Osteoblast (primary cell): ENCODE measurements at places on chromosomes 4 and X. TPM values are rescaled to one million over a fixed set of nuclear protein-coding genes. Genes with fewer than 3 reads are reported as not detected.

DNA sequence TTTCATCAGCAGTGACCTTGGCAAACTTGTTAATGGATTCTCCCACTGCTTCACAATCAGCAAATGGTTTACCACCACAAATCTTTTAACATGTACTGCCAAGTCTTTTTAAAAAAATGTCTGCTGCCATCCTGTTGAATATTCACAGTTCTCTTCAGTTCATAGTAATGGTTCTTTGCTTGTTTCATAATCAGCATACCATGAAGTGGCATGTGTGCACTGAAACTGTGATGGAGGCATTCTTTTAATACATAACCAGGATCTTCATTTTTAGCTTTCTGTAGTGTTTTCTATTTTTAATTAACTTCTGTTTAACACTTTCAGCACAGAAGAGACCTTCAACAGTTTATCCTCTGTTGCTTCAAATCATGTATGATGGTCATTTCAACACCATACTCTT lies 230.1 kb upstream of the ARSJ start:
- H3K27ac ChIP-seq: no peak overlapping the region
- no peak for DNase-seq
- no peaks in the 10 kb centered on the region for H3K36me3 ChIP-seq
- H3K4me3 ChIP-seq: no peak overlapping the region
- no peaks in the 10 kb centered on the region for H3K27me3 ChIP-seq
- peaks cover 9% of the 10 kb centered on the region for H3K4me1 ChIP-seq

Gene SLC34A2
- not detected in 2 replicates for total RNA-seq

- peaks cover 6% of the 10 kb centered on the region for H3K36me3 ChIP-seq
- H3K4me1 ChIP-seq: no peaks in the 10 kb centered on the region
- H3K27ac ChIP-seq: no peak overlapping the region
Observed at GRCh38 chr4:82957045-82957444, 53.6 kb downstream of the LIN54 start.

Gene LINC00632
- total RNA-seq: 9.4 and 10.1 TPM in 2 replicates

DNA sequence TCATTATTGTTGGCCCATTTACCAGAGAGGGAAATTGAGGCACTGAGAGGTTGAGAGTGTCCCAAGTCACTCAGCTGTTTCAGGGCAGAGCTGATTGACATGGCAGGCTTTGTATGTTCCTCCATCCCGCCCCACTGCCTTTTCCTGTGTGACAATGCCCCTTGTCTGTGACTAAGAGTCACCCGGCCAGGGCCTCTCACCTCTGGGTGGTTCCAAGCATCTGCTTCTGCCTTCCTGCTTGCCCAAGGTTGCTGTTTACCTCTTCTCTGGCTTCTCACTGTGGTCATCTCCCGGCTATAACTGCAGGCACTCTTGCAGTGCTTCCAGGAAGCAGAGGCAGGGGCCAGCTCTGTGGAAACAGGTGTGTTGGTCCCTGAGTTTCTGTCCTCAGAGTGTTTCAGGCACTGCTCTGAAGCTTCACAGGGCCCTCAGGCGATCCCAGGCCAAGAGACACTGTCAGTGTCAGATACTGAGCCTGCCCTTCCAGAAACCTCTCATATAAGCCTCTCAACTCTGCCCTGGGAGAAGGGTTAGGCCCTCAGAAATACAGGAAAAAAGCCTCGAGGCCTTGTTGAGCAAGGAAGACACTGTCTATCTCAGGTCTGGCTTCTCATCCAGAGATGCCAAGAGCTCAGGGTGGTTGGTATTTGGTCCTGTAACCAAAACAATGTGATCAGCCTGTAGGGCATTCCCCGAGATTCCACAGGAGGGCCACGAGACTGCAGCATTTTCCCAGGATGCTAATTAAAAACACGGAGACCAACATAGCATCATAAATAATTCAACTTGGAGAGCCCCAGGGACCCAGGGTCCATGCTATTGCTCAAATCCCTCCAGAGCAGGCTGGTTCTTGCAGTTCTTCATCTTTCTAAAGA lies 42.0 kb upstream of the PROM1 start:
- no peaks in the 10 kb centered on the region for H3K4me1 ChIP-seq
- no peak overlapping the region for H3K4me3 ChIP-seq
- H3K27ac ChIP-seq: no peak overlapping the region
- H3K36me3 ChIP-seq: no peaks in the 10 kb centered on the region
- DNase-seq: no peak

DNA sequence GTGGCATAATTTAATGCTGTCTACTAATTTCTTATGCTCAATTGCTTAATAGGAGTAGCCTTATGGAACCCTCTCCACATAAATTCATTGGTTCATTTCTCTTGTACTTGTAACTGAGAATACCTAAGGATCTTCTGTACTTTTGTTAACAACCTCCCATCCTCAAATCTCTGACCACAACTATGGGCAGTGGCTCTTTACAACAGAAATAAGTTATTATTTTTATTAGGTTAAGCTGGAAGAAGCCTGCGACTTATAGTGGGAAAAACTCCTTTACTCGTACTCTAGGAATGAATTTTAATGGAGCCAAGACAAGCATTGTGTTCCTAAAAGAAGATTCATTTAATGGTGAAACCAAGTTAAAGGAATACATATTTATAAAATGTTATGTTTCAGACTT lies 337.1 kb upstream of the CTSO start:
- no peaks in the 10 kb centered on the region for H3K36me3 ChIP-seq
- H3K4me1 ChIP-seq: peaks cover 39% of the 10 kb centered on the region
- H3K27ac ChIP-seq: peak overlapping the region; percentile 83
- H3K27me3 ChIP-seq: no peaks in the 10 kb centered on the region
- H3K4me3 ChIP-seq: no peak overlapping the region
- no peak for DNase-seq
